ENCODE measurements at places on chromosomes 6 and 20. TPM values are rescaled to one million over a fixed set of nuclear protein-coding genes. Genes with fewer than 3 reads are reported as not detected.

The ERVFRD-1 gene
- total RNA-seq, result 0.06 TPM

The FAM162B gene
- 4.1 TPM for total RNA-seq

The TGM3 gene
- not detected for total RNA-seq

DNA sequence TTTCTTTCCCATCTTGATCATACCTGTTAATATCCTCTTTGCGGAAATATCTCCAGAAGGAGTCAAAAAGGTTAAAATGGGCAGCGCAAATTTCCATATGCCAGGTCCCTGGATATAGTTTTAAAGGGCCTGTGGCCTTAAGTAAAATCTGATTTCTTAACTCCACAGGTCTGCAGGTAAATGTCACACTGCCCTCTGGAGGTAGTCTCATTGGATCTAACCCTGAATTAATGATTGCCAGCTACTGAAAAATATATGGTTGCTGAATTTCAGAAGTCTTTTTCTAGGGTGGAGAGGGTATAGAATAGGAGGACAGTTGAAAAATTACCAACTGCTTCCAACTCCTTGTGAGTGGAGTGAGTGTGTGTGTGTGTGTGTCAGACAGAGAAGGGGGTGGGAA, 8.5 kb downstream of the MOXD1 start:
- H3K4me1 ChIP-seq, result no peaks in the 10 kb centered on the region
- H3K4me3 ChIP-seq, result no peak overlapping the region
- H3K27ac ChIP-seq, result no peak overlapping the region
- no peaks in the 10 kb centered on the region for H3K36me3 ChIP-seq

DNA sequence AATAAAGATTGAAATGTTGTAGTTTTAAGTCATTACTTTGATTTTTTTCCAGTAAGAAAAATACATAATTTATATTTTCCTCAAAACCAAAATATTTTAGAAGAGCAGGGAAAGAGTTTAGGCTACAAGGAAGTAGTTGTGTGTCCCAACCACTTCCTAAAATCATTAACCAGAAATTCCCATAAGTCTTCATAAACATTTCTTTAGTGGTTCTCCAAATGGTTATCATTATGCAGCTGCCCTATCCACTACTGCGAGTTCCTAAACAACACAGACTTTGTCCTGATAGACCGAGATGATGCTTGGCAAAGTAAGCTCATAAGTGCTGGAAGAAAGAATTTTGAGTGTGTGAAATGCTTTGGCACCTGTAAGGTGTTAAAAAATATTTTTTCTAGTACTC, 93.6 kb downstream of the ARMC2 start:
- no peak overlapping the region for H3K4me3 ChIP-seq
- peak overlapping the region; percentile 12 for H3K27ac ChIP-seq
- H3K27me3 ChIP-seq, result no peaks in the 10 kb centered on the region
- no peak for DNase-seq
- H3K36me3 ChIP-seq, result no peaks in the 10 kb centered on the region

GRCh38 chr20:43542161-43542560, 16.7 kb upstream of the SGK2 start:
- H3K36me3 ChIP-seq, result no peaks in the 10 kb centered on the region
- H3K27ac ChIP-seq, result no peak overlapping the region
- H3K4me1 ChIP-seq, result no peaks in the 10 kb centered on the region
- no peak for DNase-seq
